ENCODE measurements at places on chromosomes 2 and 18. TPM values are rescaled to one million over a fixed set of nuclear protein-coding genes. Genes with fewer than 3 reads are reported as not detected.

Gene CNGA3
- 0.02 TPM for polyA plus RNA-seq

Gene ANKRD30BL
- 0.05 TPM for polyA plus RNA-seq

GRCh38 chr2:214604861-214605260 is 194.0 kb downstream of the VWC2L start:
- peak; percentile 41 for DNase-seq

DNA sequence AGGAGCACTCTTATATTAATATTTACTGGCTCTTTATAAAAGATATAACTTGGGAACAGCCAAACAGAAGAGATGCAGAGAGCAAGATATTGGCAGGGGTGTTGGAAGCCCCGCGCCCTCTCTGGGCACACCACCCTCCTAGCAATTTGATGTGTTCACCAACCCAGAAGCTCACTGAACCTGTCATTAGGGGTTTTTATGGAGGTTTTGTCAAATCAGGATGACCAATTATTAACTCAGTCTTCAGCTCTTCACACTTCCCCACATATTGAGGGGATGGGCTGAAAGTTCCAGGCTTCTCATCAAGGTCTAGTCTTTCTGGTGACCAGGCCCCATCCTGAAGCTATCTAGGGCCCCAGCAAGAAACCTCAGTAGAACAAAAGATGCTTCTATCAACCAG is 10.9 kb upstream of the INO80D start:
- DNase-seq: no peak

DNA sequence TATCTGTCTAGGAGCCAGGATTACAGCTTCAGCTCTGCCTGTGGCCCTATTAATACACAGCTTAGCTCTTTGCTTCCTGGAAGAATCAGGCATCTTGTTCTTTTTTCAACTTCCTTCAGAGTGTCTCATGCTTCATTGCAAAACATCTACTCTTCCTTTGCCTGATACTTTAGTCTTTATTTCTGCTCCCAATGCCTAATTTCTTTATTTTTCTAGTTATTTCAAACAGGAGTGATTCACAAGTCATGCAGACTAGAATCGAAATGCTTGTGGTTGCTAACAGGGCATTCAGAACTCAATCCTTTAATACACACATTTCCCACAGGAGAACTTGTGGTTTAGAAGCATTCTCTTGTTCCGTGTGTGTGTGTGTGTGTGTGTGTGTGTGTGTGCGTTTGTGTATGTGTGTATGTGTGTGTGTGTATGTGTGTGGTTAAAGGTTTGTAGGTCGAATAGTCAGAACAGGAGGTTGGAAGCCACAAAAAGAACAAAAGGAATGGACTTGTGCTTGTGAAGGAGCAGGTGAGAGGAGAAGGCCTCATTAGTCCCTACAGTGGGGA is 28.3 kb upstream of the INSIG2 start:
- no peak for DNase-seq

GRCh38 chr2:209629597-209629996 is 142.0 kb upstream of the UNC80 start:
- no peak for DNase-seq

GRCh38 chr2:24038786-24039499 is 8.2 kb downstream of the WDCP start:
- no peak for DNase-seq
